ENCODE measurements at places on chromosomes 4 and X. TPM values are rescaled to one million over a fixed set of nuclear protein-coding genes. Genes with fewer than 3 reads are reported as not detected.

DNA sequence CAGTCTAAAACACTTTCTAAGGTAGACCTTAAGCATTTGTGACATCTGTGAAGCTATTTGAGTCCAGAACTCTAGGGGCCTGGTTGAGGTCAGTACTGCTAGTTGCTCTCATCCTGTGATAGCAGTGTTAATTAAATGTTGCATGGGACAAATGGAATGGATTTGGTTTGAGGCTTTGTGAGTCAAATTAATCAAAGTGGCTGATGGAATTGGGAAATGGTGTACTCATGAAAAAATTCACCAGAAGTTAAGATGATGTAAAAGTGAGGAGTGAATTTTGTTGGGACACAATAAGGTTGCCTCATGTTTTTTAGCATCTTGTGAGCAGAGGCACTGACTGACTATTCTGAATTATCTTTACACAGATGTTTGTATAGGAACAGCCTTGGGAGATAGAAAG is 99.2 kb upstream of the ARSJ start:
- no peaks in the 10 kb centered on the region for H3K36me3 ChIP-seq
- no peaks in the 10 kb centered on the region for H3K4me1 ChIP-seq
- H3K27me3 ChIP-seq, result no peaks in the 10 kb centered on the region
- H3K4me3 ChIP-seq, result no peak overlapping the region
- DNase-seq, result no peak

DNA sequence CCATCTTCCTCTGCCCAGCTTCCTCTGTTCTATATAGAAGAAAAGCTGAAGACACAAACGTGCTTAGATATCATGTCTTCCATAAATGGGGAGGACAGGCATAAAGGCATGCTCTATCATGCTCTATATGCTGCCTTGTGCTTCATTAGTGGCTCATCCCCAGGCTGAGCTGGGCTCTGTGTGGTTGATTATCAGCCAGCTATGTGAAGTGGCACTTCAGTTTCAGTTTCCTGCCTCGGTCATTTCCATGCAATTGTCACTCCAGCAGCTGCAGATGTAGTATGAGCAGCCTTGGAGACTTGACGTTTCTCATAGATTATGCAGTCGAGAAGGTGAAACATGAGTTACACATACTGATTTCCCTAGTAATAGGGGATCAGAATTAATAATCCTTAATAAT is 106.2 kb downstream of the SYTL5 start:
- no peaks in the 10 kb centered on the region for H3K36me3 ChIP-seq
- no peak for DNase-seq
- H3K27ac ChIP-seq, result no peak overlapping the region

DNA sequence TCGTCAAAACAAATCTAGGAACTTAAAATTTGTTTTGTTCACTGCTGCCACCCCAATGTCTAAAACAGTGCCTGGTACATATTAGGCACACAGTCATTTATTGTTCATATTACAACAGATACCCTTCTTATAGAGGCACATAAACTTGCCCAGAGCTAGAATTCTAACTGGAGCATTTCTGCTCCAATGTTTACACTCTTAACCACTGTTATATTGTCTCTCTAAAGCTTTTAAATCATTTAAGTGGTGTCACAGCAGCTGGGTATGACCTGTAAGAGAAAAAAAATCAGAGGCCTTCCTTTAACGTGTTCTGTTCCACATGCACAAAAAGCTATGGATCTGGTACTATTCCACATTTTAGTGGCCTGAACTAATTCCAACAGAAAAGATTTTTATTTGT is 3.0 kb downstream of the UBE2D3 start:
- H3K27ac ChIP-seq, result no peak overlapping the region
- H3K4me3 ChIP-seq, result no peak overlapping the region
- peaks cover 3% of the 10 kb centered on the region for H3K36me3 ChIP-seq
- no peaks in the 10 kb centered on the region for H3K27me3 ChIP-seq
- H3K4me1 ChIP-seq, result peaks cover 5% of the 10 kb centered on the region
- DNase-seq, result no peak

F8A1 gene
- total RNA-seq, result 18.8 TPM

SCML2 gene
- total RNA-seq, result 15.5 TPM

MAGEB2 gene
- 0.13 TPM for total RNA-seq

DNA sequence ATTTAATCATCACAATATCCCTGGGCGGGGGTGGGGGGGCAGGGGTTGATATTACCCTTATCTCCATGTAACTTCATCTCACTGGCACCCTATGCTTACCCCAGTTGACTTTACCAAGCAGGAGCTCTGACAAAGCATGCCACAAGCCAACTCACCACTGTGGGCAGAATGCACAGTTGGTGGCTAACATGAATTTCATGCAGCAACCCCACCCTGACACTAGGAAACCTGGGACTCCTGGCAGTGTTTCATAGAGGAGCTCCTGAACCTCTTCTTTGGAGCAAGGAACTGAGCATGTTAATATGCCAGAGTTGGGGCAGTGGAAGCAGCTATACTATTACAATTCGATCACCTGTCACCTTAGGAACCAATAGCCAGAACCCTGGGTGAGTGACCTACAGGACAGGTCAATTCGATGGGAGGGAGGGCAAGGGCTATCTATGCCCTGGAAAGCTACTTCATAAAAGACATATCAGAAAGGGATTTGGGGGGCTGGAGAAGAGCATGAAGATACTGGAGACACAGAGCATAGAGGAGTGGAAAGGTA is 97.2 kb upstream of the ACSL4 start:
- H3K27ac ChIP-seq, result no peak overlapping the region
- H3K4me3 ChIP-seq, result no peak overlapping the region
- no peak for DNase-seq
- peaks cover 4% of the 10 kb centered on the region for H3K4me1 ChIP-seq
- no peaks in the 10 kb centered on the region for H3K27me3 ChIP-seq
- H3K36me3 ChIP-seq, result no peaks in the 10 kb centered on the region

- no peak overlapping the region for H3K27ac ChIP-seq
- no peak overlapping the region for H3K4me3 ChIP-seq
- no peaks in the 10 kb centered on the region for H3K36me3 ChIP-seq
- H3K27me3 ChIP-seq, result no peaks in the 10 kb centered on the region
These were observed 69.9 kb downstream of the GASK1B start for GRCh38 chr4:158102904-158103303.

DNA sequence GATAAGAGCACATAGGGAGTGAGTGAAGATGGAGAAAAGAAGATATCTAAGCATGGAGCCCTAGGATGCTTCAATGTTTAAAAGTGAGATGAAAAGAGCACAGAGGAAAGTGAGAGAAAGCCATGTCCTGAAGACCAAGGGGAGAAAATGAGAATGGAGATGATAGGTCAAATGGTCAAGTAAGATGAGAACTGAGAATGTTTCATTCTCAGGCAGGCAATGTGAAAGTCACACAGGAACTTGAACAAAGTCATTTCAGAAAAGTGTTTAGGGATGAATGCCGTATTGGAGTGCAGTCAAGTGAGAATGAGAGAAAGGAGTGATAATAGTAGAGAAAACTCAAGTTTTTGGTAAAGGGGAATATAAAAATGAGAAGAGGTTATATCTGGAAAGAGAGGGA is 148.7 kb upstream of the PTCHD1 start:
- H3K27ac ChIP-seq, result no peak overlapping the region
- no peaks in the 10 kb centered on the region for H3K4me1 ChIP-seq
- H3K36me3 ChIP-seq, result no peaks in the 10 kb centered on the region
- DNase-seq, result no peak
- H3K4me3 ChIP-seq, result no peak overlapping the region
- H3K27me3 ChIP-seq, result no peaks in the 10 kb centered on the region

DNA sequence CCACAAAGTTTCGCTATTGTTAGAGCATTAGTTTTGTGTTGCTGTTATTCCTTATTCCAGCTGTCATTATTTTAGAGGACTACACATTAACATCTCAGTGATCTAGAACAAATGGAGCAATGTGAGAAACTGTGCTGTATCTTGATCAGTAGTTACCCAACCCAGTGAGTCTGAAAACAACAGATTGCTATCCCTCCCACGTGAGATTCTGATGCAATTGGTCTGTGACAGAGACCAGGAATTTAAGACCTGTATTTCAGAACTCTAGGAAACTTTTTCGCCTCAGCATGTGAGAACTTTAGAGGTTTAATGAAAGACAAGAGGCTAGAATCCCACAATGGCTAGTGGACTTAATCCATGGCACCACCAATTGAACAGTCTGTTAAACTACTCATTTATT is 35.7 kb upstream of the CDS1 start:
- no peaks in the 10 kb centered on the region for H3K36me3 ChIP-seq
- no peaks in the 10 kb centered on the region for H3K27me3 ChIP-seq
- no peaks in the 10 kb centered on the region for H3K4me1 ChIP-seq
- no peak overlapping the region for H3K27ac ChIP-seq
- DNase-seq, result no peak
- H3K4me3 ChIP-seq, result no peak overlapping the region

GRCh38 chr4:114874321-114874720 is 239.1 kb downstream of the NDST4 start:
- no peak overlapping the region for H3K27ac ChIP-seq
- no peak for DNase-seq
- no peak overlapping the region for H3K4me3 ChIP-seq
- no peaks in the 10 kb centered on the region for H3K4me1 ChIP-seq
- H3K36me3 ChIP-seq, result no peaks in the 10 kb centered on the region
- H3K27me3 ChIP-seq, result no peaks in the 10 kb centered on the region
